ENCODE measurements at places on chromosomes 7 and 10. TPM values are rescaled to one million over a fixed set of nuclear protein-coding genes. Genes with fewer than 3 reads are reported as not detected.
A peak's percentile ranks its signal among the peaks of the same experiment; 100 is the strongest.

Gene MYO1G
- 0.48 TPM for total RNA-seq

DNA sequence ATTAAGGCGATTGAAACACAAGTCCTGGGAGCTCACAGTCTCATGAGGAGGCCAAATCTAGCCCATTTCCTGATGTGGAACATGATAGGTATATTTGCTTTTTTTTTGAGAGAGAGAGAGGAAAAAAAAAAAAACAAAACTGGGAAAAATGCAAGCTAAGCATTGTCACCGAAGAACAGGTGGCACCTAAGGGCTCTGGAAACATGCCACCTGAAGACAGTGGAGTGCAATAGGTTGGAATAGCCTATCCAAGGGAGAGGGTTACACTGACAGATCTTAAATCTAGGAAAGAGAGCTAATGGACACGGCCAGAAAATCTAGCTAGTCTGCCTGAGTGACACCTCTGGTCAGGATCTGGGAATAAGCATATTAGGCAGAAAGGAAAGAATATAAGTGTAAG is 110.2 kb downstream of the SRI start:
- peaks cover 27% of the 10 kb centered on the region for H3K4me1 ChIP-seq
- no peak for DNase-seq
- no peak overlapping the region for H3K4me3 ChIP-seq
- H3K27me3 ChIP-seq, result no peaks in the 10 kb centered on the region

- DNase-seq, result no peak
- no peaks in the 10 kb centered on the region for H3K36me3 ChIP-seq
- peaks cover 30% of the 10 kb centered on the region for H3K4me1 ChIP-seq
- peak overlapping the region; percentile 8 for H3K27ac ChIP-seq
- no peaks in the 10 kb centered on the region for H3K27me3 ChIP-seq
These were observed 54.0 kb upstream of the RPA3 start for GRCh38 chr7:7772397-7772821.

GRCh38 chr7:24587853-24588252 is 14.6 kb downstream of the PALS2 start:
- DNase-seq, result peak; percentile 63
- H3K27ac ChIP-seq, result no peak overlapping the region
- H3K4me3 ChIP-seq, result no peak overlapping the region
- H3K4me1 ChIP-seq, result peaks cover 41% of the 10 kb centered on the region
- H3K27me3 ChIP-seq, result no peaks in the 10 kb centered on the region

Gene GRM3
- 1.5 TPM for total RNA-seq

Gene ADARB2
- 3.7 TPM for total RNA-seq

DNA sequence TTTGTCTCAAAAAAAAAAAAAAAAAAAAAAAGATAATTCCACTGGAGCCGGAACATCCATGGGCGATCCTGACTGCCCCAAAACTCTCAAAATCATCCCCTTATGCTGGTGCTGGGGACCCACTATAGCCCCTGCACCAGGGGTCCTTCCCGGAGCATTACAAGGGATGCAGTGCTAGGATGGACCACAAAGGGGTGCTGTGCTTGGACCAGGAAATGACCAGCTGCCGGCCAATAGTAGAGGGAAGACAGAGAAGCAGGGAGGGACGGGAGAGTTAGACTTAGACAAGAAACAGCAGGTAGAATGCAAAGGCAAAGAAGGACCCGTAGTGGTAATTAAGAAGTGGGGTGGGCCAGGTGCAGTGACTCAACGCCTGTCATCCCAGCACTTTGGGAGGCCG is 40.5 kb downstream of the RCC1L start:
- no peak overlapping the region for H3K27ac ChIP-seq
- no peaks in the 10 kb centered on the region for H3K36me3 ChIP-seq
- no peaks in the 10 kb centered on the region for H3K27me3 ChIP-seq
- peak; percentile 67 for DNase-seq
- no peak overlapping the region for H3K4me3 ChIP-seq

Gene GSTO2
- 17.6 TPM for total RNA-seq

Gene UCMA
- 1.9 TPM for total RNA-seq

Gene KMT2C
- 45.4 TPM for total RNA-seq

Gene CCDC136
- total RNA-seq, result 47.4 TPM

DNA sequence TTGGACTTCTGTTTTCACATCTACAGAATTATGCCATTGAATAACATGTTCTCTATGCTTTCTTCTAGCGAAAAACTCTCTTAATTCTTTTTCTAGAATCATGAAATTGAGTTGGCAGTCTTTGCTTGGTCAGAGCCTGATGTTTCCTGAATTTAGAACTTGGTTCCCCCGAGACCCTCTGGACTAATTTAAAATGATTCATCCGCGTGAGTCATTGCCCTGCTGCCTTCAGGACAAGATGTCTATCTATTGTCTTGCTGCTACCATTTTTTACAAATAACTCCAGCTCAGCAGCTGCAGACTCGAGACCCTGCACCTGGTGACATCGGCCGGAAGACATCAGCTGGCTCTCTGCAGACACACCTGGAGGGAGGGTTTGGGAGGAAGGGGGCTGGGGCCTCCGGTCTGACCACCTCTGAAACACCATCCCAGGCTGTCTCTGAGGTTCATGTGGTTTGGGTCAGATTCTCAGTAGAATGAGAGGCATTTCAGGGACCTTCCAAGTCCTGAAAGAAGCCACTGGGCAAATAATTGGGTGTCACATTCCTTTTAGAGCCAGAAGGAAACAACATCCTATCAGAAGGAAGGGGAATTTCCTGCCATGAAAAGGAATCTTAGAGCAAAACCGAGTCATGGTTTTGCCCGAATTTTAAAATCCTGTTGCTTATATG is 20.9 kb upstream of the KLF6 start:
- H3K36me3 ChIP-seq, result no peaks in the 10 kb centered on the region
- no peak overlapping the region for H3K4me3 ChIP-seq
- H3K27me3 ChIP-seq, result no peaks in the 10 kb centered on the region
- H3K4me1 ChIP-seq, result peaks cover 38% of the 10 kb centered on the region

GRCh38 chr10:34403512-34403911 is 411.6 kb downstream of the PARD3 start:
- H3K27ac ChIP-seq, result no peak overlapping the region
- H3K27me3 ChIP-seq, result no peaks in the 10 kb centered on the region
- no peak overlapping the region for H3K4me3 ChIP-seq
- DNase-seq, result no peak
- H3K4me1 ChIP-seq, result peaks cover 9% of the 10 kb centered on the region
- H3K36me3 ChIP-seq, result no peaks in the 10 kb centered on the region

- no peaks in the 10 kb centered on the region for H3K27me3 ChIP-seq
- H3K27ac ChIP-seq, result peak overlapping the region; percentile 88
- H3K4me3 ChIP-seq, result no peak overlapping the region
- peaks cover 54% of the 10 kb centered on the region for H3K4me1 ChIP-seq
- peak; percentile 88 for DNase-seq
These were observed 75.7 kb upstream of the EFCAB10 start for GRCh38 chr7:105656922-105657521.
